ENCODE measurements at places on chromosomes 13 and 19.

- DNase-seq = peak; percentile 44
Observed at GRCh38 chr19:1122972-1123363, 19.2 kb downstream of the GPX4 start.

DNA sequence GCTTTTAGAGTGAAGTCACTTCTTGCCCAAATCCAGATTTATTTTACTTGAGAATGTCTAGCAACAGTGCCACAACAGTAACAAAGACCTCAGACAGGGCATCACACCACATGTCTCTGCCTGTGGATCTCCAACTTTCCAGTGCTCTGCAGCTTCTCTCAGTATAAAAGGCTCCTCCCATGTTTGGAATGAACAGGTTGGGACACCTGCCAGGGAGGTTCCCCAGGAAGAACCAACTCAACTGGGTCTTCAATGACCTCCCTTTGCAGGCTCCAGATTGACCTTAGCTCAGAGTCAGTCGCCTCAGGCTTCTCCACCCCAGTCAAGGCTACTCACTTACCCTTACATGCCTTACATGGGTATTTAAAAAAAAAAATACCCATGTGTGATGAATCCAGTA is 3.4 kb downstream of the ZNF823 start:
- no peak for DNase-seq

DNA sequence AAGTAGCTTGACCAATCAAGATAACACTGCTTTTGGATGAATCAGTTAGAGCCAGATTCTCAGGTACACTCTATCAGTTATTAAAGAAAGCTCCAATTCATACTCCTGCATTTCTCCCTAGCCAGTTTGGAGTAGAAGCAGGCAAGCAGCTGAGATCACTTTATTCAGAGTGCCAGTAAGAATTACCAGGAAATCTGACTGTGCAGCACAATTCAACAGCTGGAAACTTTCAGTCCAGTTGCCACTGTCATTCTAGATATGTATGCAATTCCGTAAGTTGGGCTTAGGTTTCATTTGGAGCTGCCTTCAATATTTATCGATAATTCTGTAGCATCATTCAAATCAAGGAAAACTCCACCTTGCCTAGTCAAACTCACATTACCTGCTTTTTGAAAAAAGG is 2625.6 kb upstream of the PCDH20 start:
- no peak for DNase-seq

GRCh38 chr19:444677-445210 is 16.1 kb downstream of the SHC2 start:
- no peak for DNase-seq

- no peak for DNase-seq
Observed at GRCh38 chr19:47040869-47041268, 7.6 kb downstream of the TMEM160 start.

GRCh38 chr13:114141261-114141996 is 9.0 kb upstream of the RASA3 start:
- DNase-seq = no peak

- DNase-seq = peak; percentile 76
Observed at GRCh38 chr19:42092350-42092749, 16.4 kb downstream of the ZNF574 start.

GRCh38 chr19:47541518-47541917 is 26.7 kb upstream of the NAPA start:
- peak; percentile 42 for DNase-seq

GRCh38 chr19:3710265-3710812 is 2.2 kb downstream of the TJP3 start:
- DNase-seq = no peak

DNA sequence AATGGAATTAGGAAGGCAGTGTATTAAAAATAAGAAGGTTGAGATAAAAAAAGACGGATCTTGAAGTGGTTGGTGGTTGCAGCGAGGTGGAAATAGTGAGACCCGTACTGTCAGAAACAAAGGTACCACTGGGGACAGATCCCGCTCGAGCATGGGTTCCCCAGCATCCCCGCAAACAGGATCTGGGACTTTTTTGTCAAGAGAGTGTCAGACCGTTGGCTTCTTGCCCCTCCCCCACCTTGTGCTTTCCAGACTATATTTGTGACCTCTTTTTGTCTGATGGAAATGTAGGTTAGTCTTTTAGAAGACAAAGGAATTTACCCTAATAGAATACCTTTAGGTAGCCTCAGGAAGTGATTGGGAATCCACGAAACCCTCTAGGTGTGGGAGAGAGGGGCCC is 4.2 kb downstream of the GATAD2A start:
- DNase-seq = no peak

DNA sequence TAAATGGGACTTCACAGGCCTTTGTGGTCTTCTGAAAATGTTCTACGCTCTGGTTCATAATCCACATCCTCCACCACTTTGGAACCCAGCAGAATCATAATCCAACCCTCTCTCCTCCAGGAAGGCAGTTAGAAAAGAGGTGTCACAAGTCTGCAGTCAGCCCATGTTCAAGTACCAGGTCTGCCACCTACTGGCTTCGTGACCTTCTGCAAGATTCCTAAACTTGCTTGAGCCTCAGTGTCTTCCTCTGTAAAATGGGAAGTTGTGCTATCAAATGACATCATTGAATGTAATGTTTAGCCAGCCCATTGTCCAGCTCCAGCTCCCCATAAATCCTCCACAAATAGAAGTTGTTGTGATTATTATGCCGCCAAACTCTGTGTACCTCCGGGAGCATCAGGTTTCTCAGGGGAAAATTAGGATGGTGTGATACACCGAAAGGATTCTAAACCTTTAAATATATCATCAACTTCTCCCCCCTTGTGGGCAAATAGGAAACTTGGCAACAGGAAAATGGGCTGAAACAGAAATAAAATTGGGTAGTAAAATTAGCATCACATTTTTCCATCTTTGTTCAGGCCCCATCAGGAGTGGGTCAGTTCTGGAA is 109.7 kb downstream of the NUFIP1 start:
- peak; percentile 32 for DNase-seq
